Left lung (tissue), 14 donors: ENCODE measurements at places on chromosomes 16 and 17.

DNA sequence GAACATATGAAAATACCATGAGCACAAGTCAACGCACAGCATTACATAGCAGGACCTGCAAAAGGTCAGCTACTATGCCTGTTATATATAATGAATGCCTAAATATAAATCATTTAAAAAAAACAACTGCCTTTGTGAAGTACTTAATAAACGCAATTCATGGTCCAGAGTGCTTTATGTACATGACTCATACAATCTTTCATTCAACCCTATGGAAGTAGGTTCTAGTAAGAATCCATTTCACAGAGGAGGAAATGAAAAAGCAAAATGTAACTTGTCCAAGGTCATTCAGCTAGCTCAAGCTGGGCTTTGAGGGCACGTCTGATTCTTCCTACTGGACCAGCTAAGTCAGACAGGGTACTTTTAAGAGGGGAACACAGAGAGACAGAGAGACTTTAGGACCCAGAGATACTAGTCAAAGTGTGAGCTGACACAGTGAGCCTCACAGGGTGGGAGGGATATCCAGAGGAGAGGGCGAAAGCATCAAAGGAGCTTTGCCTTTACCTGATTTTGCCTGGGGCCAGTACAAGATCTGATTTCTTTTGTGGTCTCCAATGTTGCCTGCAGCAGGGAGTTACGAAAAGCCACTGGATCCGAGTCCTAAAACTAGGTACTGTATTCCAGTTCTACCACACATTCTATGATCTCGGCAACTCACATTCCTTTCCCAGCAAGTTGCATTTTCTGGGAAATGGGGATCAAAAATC lies 83.4 kb upstream of the ZFHX3 start:
- no peak for DNase-seq
- peaks cover under 1% of the 10 kb centered on the region for H3K4me1 ChIP-seq
- no peaks in the 10 kb centered on the region for H3K27me3 ChIP-seq
- no peak overlapping the region for H3K27ac ChIP-seq
- no peak overlapping the region for H3K4me3 ChIP-seq

DNA sequence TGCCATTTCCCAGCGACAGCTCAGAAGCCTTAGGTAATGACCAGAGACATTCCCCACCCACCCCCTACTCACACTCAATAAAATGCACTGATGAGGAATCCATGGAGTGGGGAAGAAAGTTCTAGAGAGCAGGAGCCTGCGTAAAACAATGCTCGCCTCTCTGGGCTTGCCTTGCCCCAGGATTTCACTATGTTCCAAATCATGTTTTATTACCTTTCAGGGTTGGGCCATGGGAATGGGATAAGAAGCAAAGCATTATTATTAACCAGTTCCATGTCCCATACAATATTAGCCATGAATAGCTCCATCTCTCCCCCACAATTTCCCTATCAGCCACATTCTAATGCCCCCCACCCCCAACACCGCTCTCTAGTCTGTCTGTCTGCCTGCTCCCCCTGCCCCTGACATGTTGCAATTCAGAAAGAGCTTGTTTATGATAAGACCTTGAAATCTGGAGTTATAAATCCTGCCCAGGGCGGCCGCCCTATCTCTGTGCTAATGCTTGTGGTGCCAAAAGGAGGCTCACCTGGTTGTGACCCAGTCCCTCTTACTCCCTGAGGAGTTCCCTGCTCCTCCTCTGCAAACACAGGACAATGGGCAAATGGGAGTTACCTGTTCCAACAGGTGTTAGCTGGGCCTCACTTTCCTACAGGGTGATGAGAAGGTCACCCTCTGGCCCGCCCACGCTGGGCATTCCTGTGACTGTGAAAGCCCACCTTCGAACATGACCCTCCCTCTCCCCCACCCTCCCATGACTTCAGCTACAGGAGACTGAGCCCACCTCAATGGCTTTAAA lies 28.0 kb upstream of the DDX52 start:
- H3K27me3 ChIP-seq, result no peaks in the 10 kb centered on the region
- no peak overlapping the region for H3K27ac ChIP-seq
- no peak overlapping the region for H3K4me3 ChIP-seq
- no peaks in the 10 kb centered on the region for H3K4me1 ChIP-seq

GRCh38 chr16:30399435-30400186 lies 4.4 kb downstream of the ZNF48 start:
- peak overlapping the region; percentile 80 for H3K27ac ChIP-seq
- peak overlapping the region; percentile 62 for H3K4me3 ChIP-seq
- peaks cover 17% of the 10 kb centered on the region for H3K36me3 ChIP-seq
- DNase-seq, result no peak

DNA sequence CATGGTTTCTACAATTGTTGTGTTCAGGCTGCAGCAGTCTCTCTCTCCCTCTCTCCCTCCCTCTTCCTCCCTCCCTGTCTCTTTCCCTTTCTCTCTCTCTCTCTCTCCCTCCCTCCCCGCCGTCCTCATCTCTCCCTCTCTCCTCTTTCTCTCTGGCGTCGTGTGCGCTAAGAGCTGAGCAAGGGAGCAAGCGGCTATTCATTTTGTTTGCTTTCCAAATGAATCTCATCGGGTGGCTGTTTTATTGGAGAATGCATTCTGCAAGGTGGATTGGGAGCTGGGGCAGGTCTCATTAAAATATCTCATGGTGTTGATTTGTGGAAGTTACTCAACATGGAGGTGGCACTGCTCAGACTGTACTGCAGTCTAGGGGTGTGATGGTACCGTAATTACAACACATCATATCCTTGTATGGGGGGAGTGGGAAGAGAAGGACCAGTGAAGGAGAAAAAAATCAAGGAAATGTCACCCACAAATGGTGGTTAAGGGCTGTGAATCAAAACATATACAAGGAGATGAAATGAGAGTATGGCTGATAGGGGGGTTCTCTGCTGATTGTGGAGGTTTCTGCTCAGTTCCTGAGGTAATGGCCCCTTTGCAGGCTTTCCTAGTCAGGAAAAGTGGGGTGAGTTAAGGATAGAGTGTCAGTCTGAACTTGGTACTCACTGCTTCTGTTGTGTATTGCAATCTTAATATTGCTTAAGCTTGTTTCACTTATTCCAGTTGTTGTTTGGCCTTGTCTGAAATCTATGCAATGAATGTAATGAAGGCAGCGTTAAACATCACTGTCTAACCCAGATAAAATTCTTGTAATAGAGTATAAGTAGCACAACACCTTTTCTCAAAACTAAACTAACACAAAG lies 2.7 kb downstream of the MSL1 start:
- H3K36me3 ChIP-seq, result no peaks in the 10 kb centered on the region
- H3K4me3 ChIP-seq, result peak overlapping the region; percentile 99
- peak overlapping the region; percentile 98 for H3K27ac ChIP-seq
- DNase-seq, result no peak
- H3K27me3 ChIP-seq, result no peaks in the 10 kb centered on the region
- H3K4me1 ChIP-seq, result peaks cover 10% of the 10 kb centered on the region

DNA sequence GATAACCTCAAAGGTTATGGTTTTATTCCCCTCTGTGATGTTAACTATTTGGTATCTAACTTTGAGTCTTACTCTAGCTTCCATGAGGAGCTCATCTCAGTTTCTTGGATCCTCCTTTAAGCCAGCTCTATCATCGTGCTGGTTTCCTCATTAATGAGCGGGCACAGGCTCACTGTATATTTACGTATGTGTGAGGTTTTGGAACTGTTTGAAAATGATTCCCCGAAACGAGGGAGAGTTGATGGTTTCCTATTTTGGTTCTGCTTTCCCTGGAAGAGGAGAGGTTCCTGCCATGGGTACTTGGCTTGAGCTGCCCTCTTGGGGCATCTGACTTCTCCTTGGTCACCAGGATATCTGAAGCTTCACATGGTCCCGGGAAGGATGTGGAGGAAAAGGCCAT lies 32.7 kb upstream of the PIK3R6 start:
- no peak for DNase-seq
- no peaks in the 10 kb centered on the region for H3K4me1 ChIP-seq
- H3K36me3 ChIP-seq, result peaks cover 78% of the 10 kb centered on the region
- H3K4me3 ChIP-seq, result no peak overlapping the region
- H3K27me3 ChIP-seq, result no peaks in the 10 kb centered on the region
